ENCODE measurements at places on chromosomes 4 and X. TPM values are rescaled to one million over a fixed set of nuclear protein-coding genes. Genes with fewer than 3 reads are reported as not detected.

CFAP299 gene
- not detected for total RNA-seq

ADH7 gene
- total RNA-seq = not detected

SMPX gene
- total RNA-seq = not detected

VCX3A gene
- total RNA-seq = not detected

SPATA18 gene
- total RNA-seq = 0.73 TPM

COL4A5 gene
- not detected for total RNA-seq

MAGEC1 gene
- not detected for total RNA-seq

RAB33B gene
- total RNA-seq = 7.3 TPM

SYTL4 gene
- total RNA-seq = not detected

DNA sequence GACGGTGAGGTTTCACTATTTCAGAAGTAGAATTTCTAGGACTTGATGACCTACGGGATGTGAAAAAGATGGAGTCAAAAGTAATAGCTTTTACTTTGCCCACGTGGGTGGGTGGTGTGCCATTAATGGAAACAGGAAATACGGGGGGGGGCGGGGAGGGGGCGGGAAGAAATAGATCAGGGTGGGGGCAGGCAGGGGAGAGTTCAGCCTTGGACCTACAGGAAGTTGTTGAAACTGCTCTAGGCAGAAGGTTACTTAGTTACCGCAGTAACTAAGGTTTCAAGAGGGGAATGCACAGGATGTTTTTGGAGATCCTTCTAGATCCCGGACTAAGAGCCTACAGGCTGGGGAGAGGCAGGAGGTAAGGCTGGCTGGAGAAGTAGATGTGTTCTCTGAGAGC, 3.6 kb upstream of the FHL1 start:
- no peak for DNase-seq

DNA sequence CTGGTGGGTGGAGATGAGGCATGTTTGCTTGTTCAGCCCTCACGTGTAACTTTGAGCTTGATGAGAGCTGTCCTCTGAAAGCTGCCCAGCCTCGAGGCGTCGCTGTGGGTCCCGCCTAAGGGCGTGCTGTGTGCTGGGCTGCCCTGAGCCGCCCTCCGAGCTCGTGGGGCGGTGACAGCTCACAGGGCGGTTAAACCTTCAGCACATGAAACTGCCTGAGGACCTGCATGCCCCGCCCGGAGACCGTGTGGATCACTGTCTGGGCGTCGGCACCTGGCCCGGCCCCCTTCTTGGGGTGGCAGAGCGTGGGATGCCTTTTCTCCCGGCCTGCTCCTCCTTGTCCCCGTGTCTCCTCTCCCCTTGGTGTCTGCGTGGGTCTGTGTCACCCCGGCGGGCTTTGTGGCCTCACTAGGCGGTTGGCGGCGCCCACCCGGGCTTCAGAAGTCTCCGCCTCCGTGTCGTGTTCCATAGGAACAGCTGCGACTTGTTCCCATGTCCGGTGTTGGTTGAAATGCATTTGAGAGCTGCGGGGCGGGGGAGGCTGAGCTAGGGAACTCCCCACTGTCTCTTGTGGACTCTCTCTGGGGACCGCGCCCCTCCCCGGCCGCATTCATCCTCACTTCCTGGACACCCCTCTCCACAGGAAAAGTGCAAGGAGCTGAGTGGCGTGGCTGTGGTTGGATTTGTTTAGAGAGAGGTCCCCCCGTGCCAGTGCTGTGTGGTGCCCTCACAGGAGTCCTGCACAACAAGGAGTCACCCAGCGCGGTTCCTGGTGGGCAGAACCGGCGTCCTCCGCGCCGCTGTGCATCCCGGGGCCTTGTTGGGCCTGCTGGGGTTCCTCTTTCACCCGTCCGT, 6.8 kb downstream of the AKAP17A start:
- DNase-seq = no peak

- DNase-seq = peak; percentile 22
These were observed 404 bp downstream of the PPP2R3B start for GRCh38 chrX:386239-386767.

GRCh38 chrX:132004728-132005127, 18.4 kb upstream of the STK26 start:
- DNase-seq = no peak

GRCh38 chrX:26409636-26410035, 193.7 kb downstream of the MAGEB5 start:
- no peak for DNase-seq

- no peak for DNase-seq
These were observed 94.5 kb upstream of the RASGEF1B start for GRCh38 chr4:81566161-81566591.

- DNase-seq = no peak
These were observed 101.4 kb downstream of the NHS start for GRCh38 chrX:17476411-17476810.

GRCh38 chr4:37816006-37816405, 10.5 kb upstream of the PGM2 start:
- DNase-seq = peak; percentile 21

DNA sequence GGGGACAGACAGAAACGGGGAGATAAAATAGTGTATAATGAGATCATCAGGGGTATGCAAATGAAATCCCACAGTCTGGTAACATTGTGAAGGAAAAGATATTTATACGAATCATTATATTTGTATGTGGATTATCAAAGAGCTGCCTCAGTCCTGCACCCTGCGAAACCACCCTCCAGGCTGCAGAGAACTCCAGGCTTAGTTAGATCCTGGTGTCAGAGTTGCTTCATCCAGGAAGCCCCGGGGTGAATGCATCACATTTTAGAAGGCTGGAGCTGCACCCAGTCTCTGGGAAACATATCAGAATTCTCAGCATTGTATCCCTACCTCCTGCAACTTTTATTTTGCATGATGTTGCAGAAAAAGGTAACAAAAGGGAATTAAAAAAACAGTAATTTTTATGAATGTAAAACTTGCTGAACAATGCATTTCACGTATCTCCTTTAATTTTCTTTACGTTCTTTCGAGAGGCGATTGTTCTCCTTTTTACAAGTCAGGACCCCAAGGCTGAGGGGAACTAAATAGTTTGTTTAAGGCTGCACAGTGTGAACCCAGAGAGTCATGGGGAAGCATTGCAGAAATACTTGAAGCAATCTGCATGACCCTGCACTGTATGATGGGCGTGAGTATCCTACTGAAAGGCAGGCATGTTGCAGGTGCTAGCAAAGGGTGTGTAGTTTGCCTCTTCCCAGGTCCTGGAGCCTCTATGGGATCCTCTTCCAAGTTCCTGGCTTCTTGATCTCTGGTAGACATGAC, 299.5 kb upstream of the CLNK start:
- DNase-seq = no peak

DNA sequence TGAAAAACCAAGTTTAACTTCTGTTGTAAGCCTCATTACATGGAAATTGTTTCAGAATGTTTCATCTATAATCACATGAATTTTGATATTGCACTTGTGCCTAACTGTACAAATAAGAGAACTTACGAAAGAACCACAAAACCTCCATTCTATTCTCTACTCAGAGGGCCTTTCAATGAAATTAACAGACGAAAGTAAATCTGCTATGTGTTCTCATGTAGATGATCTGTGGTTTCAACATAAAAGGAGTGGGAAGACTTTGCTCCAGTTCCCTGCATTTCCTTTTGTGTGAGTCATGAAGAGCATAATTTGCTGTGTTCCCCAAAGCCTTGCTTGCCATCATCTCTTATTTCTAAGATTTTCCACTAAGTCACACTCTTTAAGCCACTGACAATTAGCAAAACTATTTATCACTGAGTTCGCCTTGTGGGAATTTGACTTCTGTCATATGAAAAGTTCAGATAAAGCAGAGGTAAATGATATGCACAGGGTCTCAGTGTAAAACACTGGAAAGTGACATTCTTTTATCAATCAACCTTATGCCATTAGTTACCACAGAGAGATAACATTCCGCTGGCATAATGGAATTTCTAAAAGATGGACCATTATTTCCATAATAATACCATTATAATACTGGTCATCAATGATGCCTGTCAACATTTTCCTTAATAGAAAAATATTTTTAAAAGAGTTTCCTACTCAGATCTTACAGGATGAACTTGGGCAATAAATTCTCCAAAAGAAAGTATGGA, 329.8 kb downstream of the NR3C2 start:
- no peak for DNase-seq

GRCh38 chr4:117900832-117901231, 133.5 kb upstream of the NDST3 start:
- DNase-seq = no peak

- peak; percentile 66 for DNase-seq
These were observed 189.8 kb upstream of the AFF2 start for GRCh38 chrX:148310426-148311165.

DNA sequence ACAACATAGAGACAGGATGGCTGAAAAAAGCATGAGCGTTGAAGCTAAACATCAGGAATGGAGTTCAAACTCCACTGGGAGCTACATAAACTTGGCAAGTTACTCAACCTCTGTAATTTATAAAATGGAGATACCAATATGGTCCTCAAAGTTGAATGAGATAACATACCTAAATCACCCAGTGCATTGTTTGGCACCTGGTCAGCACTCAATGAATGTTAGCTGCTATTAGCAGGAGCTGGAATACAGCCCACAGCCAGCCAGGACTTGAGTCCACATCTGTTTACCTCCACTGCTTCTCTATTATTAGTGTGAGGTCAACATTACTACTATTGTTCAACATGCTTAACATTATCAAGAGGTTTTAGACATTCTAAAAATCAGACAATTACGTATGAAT, 97.9 kb downstream of the NR3C2 start:
- DNase-seq = no peak

- DNase-seq = no peak
These were observed 6.0 kb downstream of the FBXO8 start for GRCh38 chr4:174277433-174277832.

DNA sequence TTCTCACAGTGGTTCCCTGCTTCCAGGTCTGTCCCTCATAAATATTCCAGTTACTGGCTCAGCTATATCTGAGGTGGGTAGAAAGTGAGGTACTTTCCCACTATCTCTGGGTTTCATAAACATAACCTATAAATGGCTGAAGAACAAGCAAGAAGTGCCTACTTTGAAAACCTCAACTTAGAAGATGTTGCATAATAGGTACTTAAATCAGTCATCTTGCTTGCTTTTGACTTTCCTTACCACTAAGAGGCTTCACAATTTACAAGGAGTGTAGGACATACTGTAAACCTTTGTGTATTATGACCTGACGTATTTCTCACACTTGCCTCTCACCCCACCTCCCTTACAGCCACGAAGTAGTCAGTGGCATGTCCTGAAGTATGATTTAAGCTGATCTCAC, 145.9 kb downstream of the PCDH19 start:
- DNase-seq = no peak

DNA sequence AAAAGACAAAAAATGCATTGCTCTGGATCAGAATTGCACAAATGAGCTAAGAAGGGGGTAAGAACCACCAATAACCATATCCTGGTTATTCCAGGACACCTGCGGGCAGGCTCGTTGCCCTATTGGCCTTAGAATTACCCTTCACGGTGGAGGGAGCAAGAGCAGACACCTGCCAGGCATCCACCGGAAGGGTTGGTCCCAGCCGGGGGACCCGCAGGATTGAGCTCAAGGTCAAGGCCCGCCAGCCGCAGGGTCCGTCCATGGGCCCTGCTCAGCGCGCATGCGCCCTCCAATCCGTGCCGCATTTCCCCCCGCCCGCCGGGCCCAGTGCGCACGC, 575 bp downstream of the SLC25A6 start:
- no peak for DNase-seq

DNA sequence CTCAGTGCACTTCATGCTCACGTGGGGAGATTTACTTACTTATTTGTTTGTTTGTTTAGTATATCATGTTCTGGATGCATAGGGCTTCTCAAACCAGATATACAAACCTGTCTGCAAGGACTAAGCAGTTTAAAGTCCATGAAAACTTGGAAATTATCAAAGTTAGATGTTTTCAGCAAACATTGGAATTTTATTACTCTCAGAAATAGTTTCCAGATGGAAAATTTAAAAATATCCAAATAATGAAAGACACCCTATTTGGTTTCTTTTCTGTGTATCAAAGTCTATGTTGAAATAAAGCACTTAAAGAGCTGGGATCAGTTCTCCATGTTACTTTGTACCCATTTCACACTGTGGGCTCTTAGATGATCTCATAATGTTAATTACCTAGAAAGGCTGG, 312.1 kb downstream of the PPP1R2C start:
- DNase-seq = no peak

DNA sequence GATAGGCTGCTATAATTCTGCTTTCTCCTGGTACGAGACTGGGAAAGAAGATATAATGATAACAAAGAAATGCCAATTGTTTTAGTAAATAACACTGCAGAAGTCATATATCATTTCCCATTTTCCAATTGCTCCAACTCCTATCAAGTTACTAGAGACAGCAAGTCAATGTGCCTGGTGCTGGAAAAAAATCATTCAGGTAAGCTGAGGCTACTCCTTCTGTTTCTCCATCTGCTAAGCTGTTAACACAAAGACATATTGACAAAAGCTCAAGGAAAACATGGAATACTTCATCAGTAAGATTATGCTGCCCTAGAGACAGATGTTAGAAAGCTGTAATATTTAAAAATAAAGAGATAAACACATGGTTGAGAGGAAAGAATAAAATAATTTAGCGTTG, 10.0 kb downstream of the NAA11 start:
- no peak for DNase-seq

DNA sequence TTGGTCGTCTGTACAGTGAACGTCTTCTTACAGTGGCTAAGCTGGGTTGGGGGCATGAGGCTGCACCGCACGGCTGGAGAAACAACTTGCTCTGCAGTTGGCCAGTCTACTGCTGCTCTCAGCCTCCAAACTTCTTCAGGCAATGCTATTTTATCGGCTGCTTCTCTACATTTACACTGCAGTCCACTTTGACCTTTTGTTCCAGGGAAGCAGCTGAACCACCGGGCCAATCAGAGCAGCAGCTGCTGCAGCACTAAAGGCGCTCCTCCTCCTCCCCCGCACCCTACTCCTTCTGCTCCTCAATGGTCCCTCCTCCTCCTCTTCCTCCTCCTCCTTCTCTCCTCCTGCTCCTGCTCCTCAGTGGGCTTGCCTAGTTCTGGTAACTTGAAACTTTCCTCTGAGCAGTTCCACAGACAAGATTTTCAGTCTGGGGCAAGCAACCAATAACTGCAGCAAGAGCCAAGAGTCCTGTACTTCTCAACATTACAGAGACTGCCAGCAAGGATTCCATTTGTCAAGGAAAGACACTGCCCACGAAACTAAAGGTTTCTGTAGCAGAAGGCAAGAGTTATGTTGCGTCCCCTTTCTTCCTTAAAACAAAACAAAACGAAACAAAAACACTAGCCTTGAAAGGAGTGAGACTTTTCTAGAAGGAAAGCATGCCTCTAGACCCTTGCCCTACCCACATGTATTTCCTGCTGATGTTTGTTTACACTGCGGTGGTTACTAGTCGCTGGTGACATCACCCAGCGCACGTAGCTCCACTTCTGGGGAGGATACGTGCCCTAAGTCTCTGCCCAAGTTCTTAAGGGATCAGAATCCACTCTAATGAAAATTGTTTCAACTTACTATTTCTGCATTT, 125.7 kb upstream of the NAP1L5 start:
- peak; percentile 86 for DNase-seq

All from activated CD4-positive, alpha-beta T cell treated with anti-CD3 and anti-CD28 coated beads, Interleukin-2, amount 10 ng/mL, durations not matched to agents 7 days and 5 days (primary cell).